Endothelial cell of umbilical vein (primary cell): ENCODE measurements at places on chromosomes 3 and 15. TPM values are rescaled to one million over a fixed set of nuclear protein-coding genes. Genes with fewer than 3 reads are reported as not detected.

- no peaks in the 10 kb centered on the region for H3K27me3 ChIP-seq
- no peak overlapping the region for H3K4me3 ChIP-seq
- DNase-seq = no peak
- H3K4me1 ChIP-seq = peaks cover 11% of the 10 kb centered on the region
These were observed 102.1 kb downstream of the RYK start for GRCh38 chr3:134148534-134148933.

Gene FAM174B
- 20.0 and 30.2 TPM in 2 replicates for total RNA-seq

GRCh38 chr3:38454178-38454883, 641 bp downstream of the ACVR2B start:
- H3K4me1 ChIP-seq = no peaks in the 10 kb centered on the region
- H3K4me3 ChIP-seq = peak overlapping the region; percentile 85
- DNase-seq = peak; percentile 36
- no peaks in the 10 kb centered on the region for H3K27me3 ChIP-seq

- no peak overlapping the region for H3K27ac ChIP-seq
- no peaks in the 10 kb centered on the region for H3K4me1 ChIP-seq
- H3K27me3 ChIP-seq = no peaks in the 10 kb centered on the region
- no peak overlapping the region for H3K4me3 ChIP-seq
These were observed 239.1 kb upstream of the CFAP20DC start for GRCh38 chr3:59288951-59289350.

Gene HDC
- total RNA-seq = not detected in 2 replicates

Gene USP50
- total RNA-seq = not detected in 2 replicates

Gene SOX14
- not detected in 2 replicates for total RNA-seq

Gene EXD1
- not detected in 2 replicates for total RNA-seq
